ENCODE measurements at places on chromosomes 1 and 21.

GRCh38 chr1:162025541-162025940, 1.9 kb upstream of the OLFML2B start:
- no peak for DNase-seq

DNA sequence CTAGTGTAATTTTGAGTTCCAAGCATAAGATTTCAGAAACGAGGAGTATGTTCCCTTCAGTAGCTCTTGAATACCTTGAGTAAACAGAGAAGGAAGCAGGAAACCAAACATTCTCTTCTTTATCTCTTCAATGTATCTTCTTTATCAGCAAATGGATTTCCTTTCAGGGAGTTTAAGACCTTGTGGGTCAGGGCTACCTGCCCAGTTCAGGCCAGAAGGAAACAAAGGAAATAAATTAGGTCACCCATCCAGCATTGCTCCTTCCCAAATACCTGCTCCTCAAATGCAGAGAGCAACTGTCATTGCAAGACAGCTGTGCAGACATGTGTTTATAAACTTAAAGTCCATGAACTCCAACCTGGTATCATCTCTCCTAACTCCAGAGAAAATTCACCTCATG, 130.1 kb upstream of the SOD1 start:
- DNase-seq = no peak

DNA sequence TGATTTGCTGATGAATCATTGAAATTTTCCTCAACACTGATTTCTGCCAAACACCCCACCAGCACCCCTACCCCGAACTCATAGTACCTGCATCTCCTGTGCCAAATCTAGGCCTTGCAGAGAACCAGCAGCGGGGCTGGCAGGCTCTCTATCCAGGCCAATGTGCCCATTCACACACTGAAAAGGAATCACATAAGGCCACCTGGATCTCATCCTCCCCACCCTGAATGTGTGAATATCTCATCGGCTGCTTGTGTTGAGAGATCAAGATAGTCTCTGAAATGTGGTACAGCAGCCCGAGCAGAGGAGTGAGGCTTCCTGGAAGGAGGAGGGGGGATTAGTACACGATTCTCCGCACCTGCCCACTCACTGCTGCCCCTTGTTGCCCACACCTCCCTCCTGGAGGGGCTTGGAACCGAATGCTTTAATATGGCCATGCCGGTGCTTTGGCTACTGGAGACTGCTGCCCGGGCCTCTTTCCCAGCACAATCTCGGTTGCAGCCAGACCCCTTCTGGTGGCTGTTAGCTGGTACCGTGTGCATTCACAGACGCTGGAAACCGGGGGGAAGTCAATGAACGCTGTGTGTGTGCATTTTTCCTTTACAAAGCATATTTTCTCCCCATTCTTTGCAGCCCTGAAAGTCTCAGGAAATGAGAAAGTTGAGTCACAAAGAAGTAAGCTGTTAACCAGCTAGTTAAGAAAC, 619.5 kb downstream of the MATN1 start:
- DNase-seq = no peak

GRCh38 chr1:160205242-160206035, at the start of gene PEA15:
Gene PEA15, plus strand, starts transcription at chr1:160205384. Its CDS starts 6,161 bp downstream, at chr1:160211545.
- DNase-seq = peak; percentile 58

GRCh38 chr1:181184621-181185020, 96.1 kb downstream of the IER5 start:
- DNase-seq = no peak

- no peak for DNase-seq
These were observed 739.6 kb upstream of the CXADR start for GRCh38 chr21:16773206-16773605.

- no peak for DNase-seq
These were observed 73.5 kb downstream of the BACH1 start for GRCh38 chr21:29372063-29372802.

GRCh38 chr1:100077531-100077930, 55.2 kb downstream of the SASS6 start:
- DNase-seq = no peak

All from stimulated activated CD4-positive, alpha-beta T cell treated with anti-CD3 and anti-CD28 coated beads, Interleukin-12 subunit alpha, Interleukin-12 subunit beta, amount 100 ng/mL, for 24 hours (primary cell).